ENCODE measurements at places on chromosomes 16 and 17. TPM values are rescaled to one million over a fixed set of nuclear protein-coding genes. Genes with fewer than 3 reads are reported as not detected.

Gene MFAP4
- total RNA-seq: not detected

Gene NPIPB13
- 15.3 TPM for total RNA-seq

Gene CASKIN1
- 0.10 TPM for total RNA-seq

Gene CRHR1
- not detected for total RNA-seq

Gene FCSK
- total RNA-seq: 13.7 TPM

Gene NHLRC4
- not detected for total RNA-seq

Gene KRT9
- 0.21 TPM for total RNA-seq

Gene TSPAN10
- 2.1 TPM for total RNA-seq

Gene SPIRE2
- 3.8 TPM for total RNA-seq

Gene NECAB2
- 3.6 TPM for total RNA-seq

Gene FAM20A
- total RNA-seq: not detected

Gene SEPHS2
- 51.9 TPM for total RNA-seq

Gene TAC4
- total RNA-seq: not detected

Gene PTRH2
- total RNA-seq: 47.5 TPM

Gene VMO1
- 0.77 TPM for total RNA-seq

Gene KRTAP4-5
- not detected for total RNA-seq

Gene ACSM2A
- not detected for total RNA-seq

Gene ITGAL
- total RNA-seq: not detected

Gene CBLN1
- not detected for total RNA-seq

Gene PYCARD
- 0.47 TPM for total RNA-seq

Gene MYCBPAP
- 0.19 TPM for total RNA-seq

Gene CCL3
- total RNA-seq: not detected

Gene CMTM4
- total RNA-seq: 27.2 TPM

Gene TEKT1
- not detected for total RNA-seq

Gene G6PC1
- not detected for total RNA-seq

Gene UTS2R
- total RNA-seq: not detected

Gene TRIM47
- total RNA-seq: 25.7 TPM

Gene TPSG1
- total RNA-seq: not detected

Gene SETD6
- total RNA-seq: 18.4 TPM

Gene RGS11
- 3.6 TPM for total RNA-seq

Gene HCRT
- not detected for total RNA-seq

Gene FOXF1
- total RNA-seq: not detected

Gene PERCC1
- not detected for total RNA-seq

Gene CHST5
- total RNA-seq: not detected

Gene SLC2A4
- total RNA-seq: not detected

Gene BCO1
- total RNA-seq: not detected

Gene GH1
- not detected for total RNA-seq

Gene KRT34
- total RNA-seq: 0.42 TPM

Gene FOXC2
- 16.8 TPM for total RNA-seq

Gene LGALS9C
- not detected for total RNA-seq

Gene KRT27
- total RNA-seq: not detected

Gene MYH11
- total RNA-seq: not detected

Gene GFER
- 34.6 TPM for total RNA-seq

Gene NPIPB2
- 17.2 TPM for total RNA-seq

Gene ASPHD1
- total RNA-seq: 4.8 TPM

Gene RRN3
- 39.7 TPM for total RNA-seq
